ENCODE measurements at places on chromosomes 6 and 20. TPM values are rescaled to one million over a fixed set of nuclear protein-coding genes. Genes with fewer than 3 reads are reported as not detected.

The ENPP1 gene
- total RNA-seq: 3.5 TPM

The MED23 gene
- 37.6 TPM for total RNA-seq

The SYTL3 gene
- 36.9 TPM for total RNA-seq

The BPIFA1 gene
- not detected for total RNA-seq

The FHL5 gene
- total RNA-seq: not detected

The MYO6 gene
- 0.41 TPM for total RNA-seq

The RING1 gene
- 41.6 TPM for total RNA-seq

The HTR1B gene
- total RNA-seq: not detected

The IPCEF1 gene
- total RNA-seq: 9.5 TPM

The LTB gene
- total RNA-seq: 767 TPM

The ANGPT4 gene
- total RNA-seq: not detected

The EDN1 gene
- total RNA-seq: not detected

The NKX2-2 gene
- total RNA-seq: not detected

The PARD6B gene
- total RNA-seq: 4.5 TPM

The RAMACL gene
- total RNA-seq: 0.14 TPM

The PAK5 gene
- total RNA-seq: not detected

The PLTP gene
- 1.5 TPM for total RNA-seq

The EFCAB8 gene
- total RNA-seq: 0.50 TPM

The ADGRF4 gene
- total RNA-seq: not detected

The NHSL1 gene
- 0.70 TPM for total RNA-seq

The SRSF12 gene
- total RNA-seq: not detected

The LY6G5B gene
- 27.9 TPM for total RNA-seq

The AAR2 gene
- total RNA-seq: 25.2 TPM

The BMP6 gene
- total RNA-seq: not detected

The RBPJL gene
- total RNA-seq: not detected

The CLDN20 gene
- not detected for total RNA-seq

The TMEM217 gene
- 2.9 TPM for total RNA-seq

The ESF1 gene
- 15.8 TPM for total RNA-seq

The POPDC3 gene
- total RNA-seq: not detected

The NSFL1C gene
- total RNA-seq: 73.2 TPM

The CST2 gene
- not detected for total RNA-seq

The PRPH2 gene
- total RNA-seq: not detected

The SRMS gene
- total RNA-seq: not detected

The ADGB gene
- not detected for total RNA-seq

The SNX5 gene
- total RNA-seq: 178 TPM

The LY6G6C gene
- 0.25 TPM for total RNA-seq

The HLA-DRB1 gene
- 74.8 TPM for total RNA-seq

The PSMB9 gene
- total RNA-seq: 416 TPM

The PGBD1 gene
- 2.4 TPM for total RNA-seq

The PLAGL1 gene
- 4.1 TPM for total RNA-seq

The ZNF334 gene
- 1.3 TPM for total RNA-seq

The HLA-G gene
- total RNA-seq: 1.8 TPM

The MARCKS gene
- 0.11 TPM for total RNA-seq

The SLC22A3 gene
- not detected for total RNA-seq

The ZHX3 gene
- total RNA-seq: 9.0 TPM

The LIME1 gene
- 193 TPM for total RNA-seq

The C6orf58 gene
- total RNA-seq: not detected

The FUT9 gene
- total RNA-seq: not detected

The PTCRA gene
- total RNA-seq: not detected

The CITED2 gene
- 51.5 TPM for total RNA-seq

The SOX18 gene
- total RNA-seq: 0.75 TPM

The BPIFB2 gene
- not detected for total RNA-seq

The IL17A gene
- total RNA-seq: not detected

The GSTA2 gene
- total RNA-seq: not detected

The GSTA1 gene
- not detected for total RNA-seq
